SIG-M5 (cell line): ENCODE measurements at places on chromosomes 3 and 15.

- DNase-seq: no peak
These were observed 17.4 kb upstream of the CLDN18 start for GRCh38 chr3:137992592-137992991.

DNA sequence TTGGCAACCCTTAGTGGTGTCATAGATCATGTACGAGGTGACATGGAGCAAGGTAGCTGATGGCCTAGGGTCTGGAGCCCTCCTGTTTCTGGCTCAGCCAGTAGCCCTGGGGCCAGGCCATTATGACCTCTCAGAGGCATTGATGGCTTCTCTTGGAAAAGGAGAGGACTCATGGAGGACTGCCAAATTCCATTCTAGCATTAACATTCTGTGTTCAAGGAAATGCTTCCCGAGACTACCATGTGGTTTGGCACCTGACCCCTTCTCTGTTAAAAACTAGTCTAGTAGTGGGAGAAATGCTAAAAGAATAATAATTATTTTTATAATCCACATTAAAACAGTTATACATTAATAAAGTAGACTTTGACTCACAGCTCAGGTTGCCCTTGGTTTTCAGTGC, 40.2 kb upstream of the ADAMTSL3 start:
- DNase-seq: no peak

DNA sequence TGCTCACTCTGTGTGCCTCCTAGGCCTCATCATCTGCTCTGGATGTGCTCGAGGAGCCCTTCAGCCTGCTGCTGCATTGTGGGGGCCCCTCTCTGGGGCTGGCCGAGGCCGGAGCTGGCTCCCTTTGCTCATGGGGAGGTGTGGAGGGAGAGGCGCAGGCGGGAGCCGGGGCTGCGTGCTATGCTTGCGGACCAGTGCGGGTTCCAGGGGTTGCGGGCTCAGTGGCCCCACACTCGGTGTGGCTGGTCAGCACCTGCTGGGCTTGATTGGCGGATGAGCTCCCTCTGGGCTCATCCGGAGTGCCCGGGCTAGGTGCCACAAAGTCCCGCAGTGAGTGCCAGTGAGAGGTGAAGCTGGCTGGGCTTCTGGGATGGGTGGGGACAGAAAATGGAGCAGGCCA, 264.2 kb downstream of the SI start:
- no peak for DNase-seq

DNA sequence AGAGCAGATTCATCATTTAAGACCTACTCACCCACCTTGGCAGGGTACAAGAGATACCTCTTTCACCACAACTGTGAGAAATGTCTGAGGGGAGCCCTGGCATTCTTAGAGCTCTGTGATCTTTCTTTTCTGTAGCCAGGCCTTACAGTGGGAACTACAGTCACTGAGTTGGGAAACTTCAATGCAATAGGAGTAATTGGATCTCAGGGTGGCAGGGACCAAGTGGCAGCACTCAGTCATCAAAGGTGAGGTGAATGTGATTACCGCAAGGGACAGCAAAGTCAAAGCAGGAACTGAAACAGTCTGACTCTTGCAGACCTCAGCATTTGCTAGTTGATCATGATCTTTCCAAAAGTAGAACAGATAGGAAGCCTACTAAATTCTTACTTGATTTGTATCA, 7.2 kb upstream of the MCF2L2 start:
- DNase-seq: no peak
